ENCODE measurements at places on chromosomes 13 and 19.

GRCh38 chr13:41645331-41645730 lies 188.0 kb downstream of the RGCC start:
- no peak for DNase-seq

DNA sequence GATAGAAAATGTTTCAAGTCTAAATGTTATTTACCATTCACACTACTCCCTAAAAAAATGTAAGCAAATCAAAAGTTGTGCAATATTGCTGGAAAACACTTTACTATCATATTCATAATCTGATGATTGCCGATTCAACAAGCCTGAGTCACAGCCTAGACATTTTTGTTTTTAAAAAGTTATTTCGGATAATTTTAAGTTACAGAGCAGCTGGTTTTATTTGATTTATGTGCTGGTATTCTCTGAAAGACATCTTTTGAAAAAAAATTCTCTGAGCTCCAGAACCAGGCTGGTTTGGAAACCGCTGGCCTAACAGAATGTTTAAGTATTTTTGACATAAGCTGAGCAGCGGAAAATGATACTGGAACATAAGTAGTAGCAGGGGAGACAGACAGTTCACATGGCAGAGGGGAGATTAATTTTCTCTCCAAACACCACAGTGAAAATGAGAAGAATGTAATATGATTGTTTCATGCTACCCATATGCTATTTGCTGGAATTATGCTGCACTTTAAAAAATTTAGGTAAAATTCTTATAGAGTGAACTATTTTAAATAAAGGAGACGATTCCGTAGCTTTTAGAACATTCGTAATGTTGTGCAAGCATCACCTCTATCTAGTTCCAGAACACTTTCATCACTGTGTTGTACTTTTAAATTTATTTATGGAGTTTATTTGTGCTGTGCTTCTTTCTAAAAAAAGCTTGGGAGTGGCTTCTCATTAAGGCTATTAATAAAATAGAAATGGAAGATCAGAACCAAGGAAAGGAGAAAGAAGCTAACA lies 36.1 kb downstream of the TBC1D4 start:
- no peak for DNase-seq

- peak; percentile 40 for DNase-seq
Observed at GRCh38 chr19:11338121-11338520, 1.3 kb downstream of the RAB3D start.

- DNase-seq: no peak
Observed at GRCh38 chr13:113883921-113884804, 20.3 kb upstream of the GAS6 start.

- peak; percentile 64 for DNase-seq
Observed at GRCh38 chr13:96958286-96958891, 35.9 kb downstream of the OXGR1 start.

DNA sequence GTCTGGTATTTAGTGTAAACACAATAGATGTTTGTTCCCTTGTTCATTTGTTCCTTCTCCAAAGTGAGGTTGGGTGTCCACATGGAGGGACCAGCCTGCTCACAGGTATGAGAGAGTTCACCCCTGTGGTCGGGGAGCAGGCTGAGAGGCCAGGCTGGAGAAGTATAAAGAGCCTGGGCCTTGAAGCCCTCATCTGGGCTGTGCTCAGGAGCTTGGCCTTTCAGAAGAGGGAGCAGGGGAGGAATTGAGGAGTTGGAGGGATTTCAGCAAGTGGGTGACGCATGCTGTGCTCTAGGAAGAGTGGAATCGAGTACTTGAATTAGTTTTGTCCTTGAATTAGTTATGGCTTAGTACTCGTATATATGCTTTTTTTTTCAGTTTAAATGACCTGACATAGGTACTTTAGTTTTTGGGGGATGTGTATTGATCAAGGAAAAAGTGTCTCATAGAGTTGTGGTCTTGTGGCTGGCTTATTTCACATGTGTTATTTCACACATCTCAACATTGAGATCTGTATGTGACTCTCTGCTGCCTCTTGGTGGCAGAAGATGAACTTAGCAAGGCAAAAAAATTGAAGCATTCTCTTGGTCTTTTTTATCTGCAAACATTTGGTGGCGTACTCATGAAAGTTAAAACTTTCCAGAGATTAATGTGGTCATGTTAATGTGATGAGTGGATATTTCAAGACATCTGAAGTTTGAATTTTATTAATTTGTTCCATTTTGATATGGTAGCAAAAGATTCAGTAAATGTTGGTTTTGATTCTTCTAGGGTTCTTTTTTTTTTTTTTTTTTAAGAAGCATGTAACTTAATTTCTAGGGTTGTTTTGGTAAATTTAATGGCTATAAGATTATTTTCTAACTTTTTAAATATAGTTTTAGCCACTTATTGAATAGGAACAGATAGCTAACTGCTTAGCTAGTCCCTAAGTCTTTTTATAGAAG lies 54.3 kb downstream of the SLAIN1 start:
- peak; percentile 63 for DNase-seq

- DNase-seq: peak; percentile 93
Observed at GRCh38 chr13:35768073-35768472, 291.6 kb upstream of the MAB21L1 start.

DNA sequence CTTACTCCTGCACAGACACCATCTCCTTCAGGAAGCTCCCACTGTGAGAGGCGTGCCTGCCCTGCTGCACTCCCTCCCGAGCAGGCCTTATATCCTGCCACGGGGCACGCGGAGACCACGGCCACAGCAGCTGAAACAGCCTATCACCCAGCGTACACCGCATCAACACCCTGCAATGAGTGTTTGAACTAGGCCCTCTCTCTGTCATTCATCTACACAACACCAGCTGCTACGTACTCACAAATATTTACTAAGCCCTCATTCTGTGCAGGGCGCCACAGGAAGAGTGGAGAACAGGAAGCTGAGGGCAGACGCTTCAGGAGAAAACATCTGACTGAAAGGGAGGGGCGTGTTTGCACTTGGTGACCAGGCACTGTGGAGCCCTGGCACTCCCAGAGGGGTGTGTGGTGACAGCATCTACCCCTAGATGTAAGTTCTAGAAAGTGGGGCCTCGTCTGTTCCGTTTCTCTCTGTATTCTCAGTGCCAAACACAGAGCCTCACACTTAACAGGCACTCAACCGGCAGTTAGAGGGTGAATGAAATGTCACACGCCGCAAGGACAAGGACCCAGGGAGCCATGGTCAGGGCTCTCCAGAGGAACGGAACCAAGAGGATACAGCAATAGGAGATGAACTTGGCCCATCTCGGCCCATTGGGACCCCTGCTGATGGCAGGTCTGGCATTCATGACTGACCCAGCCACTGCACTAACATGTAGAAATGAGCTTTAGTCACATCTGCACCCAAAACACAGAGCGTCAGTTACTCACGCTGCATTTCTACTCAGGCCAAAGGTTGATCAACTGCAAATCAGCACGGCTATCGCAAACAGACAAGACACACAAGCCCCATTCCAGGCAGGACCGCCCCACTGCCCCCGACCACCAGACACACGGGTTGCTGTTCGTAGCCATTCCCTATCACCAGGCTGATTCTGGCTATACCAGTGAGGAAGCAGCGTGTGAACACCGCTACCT lies 15.7 kb downstream of the RANBP3 start:
- peak; percentile 99 for DNase-seq

DNA sequence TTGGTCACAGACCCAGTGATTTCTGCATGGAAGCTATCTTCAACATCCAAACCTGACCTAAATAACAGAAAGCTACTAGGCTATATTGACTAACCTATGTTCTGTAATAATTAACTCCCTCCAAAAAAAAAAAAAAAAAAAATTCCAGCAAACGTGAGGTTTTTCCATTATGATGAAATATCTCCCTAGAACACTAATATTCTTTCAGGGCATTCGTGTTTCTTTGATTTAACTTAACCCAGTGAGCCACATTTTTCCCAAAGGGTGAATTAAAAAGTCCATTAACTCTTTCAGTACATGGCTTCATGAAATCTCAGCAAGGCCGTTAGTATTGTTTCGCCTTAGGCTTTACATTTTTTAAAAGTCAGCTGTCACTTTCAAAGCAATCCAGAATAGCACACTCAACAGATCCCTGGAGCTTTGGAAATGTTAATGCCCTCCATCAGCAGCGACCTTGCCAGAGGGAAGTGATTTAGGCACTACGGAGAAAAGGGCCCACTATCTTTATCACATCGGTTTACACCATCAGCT lies 175.8 kb downstream of the DCT start:
- peak; percentile 48 for DNase-seq

- DNase-seq: peak; percentile 21
Observed at GRCh38 chr13:44422755-44423643, 49.4 kb downstream of the SERP2 start.

GRCh38 chr13:36712290-36712689 lies 38.5 kb downstream of the SERTM1 start:
- peak; percentile 4 for DNase-seq

GRCh38 chr13:33863188-33863789 lies 45.3 kb downstream of the RFC3 start:
- no peak for DNase-seq

GRCh38 chr13:97935071-97935470 lies 18.4 kb upstream of the IPO5 start:
- no peak for DNase-seq

GRCh38 chr13:97318532-97318931 lies 96.4 kb downstream of the MBNL2 start:
- DNase-seq: no peak

- peak; percentile 16 for DNase-seq
Observed at GRCh38 chr19:54928299-54928698, 19.0 kb downstream of the NLRP7 start.

GRCh38 chr13:109093998-109094397 lies 464.6 kb downstream of the MYO16 start:
- no peak for DNase-seq

DNA sequence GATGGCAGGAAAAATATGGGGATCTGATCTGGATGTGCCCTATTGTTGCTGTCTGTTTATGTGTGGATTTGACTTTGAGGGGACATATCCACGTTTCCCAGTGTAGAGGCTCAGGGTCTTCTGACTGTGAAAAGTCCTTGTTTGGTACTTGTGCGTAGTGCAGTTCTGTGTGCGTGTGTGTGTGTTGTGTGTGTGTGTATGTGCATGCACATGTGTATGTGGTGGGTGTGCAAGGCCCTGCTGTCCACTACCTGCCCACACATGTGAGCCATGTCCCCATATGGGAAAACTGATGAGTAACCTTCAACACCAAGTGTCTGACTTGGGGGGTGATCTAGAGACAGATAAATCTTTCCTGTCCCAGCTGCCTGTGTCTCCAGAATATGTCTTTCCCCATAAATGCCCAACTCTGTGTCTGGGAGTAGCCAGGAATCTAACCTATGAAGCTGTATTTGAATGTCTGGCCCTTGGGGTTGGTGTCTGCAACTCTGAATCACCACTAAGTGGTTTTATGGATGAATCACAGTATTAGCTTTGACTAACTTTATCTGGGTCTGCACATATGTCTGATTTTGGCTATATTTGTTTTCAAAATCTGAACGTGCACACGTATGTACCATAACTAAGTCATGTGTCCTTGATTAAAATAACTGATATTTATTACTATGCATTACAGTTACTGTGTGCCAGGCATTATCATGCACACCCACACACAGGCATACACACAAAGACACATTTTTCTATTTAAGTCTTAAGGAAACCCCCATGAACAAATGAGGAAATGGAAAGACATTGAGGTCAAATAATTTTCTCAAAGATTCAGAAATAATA lies 17.4 kb downstream of the KLK2 start:
- no peak for DNase-seq

DNA sequence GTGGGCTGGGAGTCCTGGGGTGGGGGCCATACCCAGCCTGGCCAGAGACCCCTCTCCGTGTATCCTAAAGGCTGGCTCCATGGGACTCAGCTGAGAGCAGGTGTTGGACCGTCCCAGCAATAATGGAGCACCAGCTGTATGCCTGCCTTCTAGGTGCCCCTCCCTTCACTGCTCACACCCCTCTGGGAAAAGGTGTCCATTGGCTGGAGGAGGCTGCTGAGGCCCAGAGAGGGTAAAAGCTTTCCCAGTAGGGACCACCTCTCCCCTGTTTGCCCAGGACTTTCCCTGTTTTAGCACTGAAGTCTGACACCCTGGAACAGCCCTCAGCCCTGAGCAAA lies 3.3 kb upstream of the RAX2 start:
- no peak for DNase-seq

- DNase-seq: no peak
Observed at GRCh38 chr19:6590258-6590826, 608 bp downstream of the CD70 start.

DNA sequence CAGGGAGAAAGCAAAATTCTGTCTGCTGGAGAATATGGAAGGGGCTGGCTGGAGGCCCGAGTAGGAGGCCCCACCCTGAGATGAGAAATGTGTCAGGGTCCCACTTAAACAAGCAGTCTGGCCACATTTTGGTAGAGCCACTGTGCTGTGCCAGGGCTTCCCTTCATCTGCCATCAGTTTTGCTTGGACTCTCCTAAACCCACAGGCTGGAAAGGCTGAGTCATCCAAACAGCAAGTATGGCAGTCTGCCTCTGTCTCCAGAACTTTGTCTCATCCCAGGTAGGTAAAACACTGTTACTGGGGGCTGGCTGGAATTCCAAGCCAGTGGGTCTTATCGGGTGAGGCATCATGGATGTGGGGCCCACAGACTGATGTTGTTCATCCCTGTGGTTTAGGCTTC lies 1390.6 kb downstream of the UQCRFS1 start:
- no peak for DNase-seq

DNA sequence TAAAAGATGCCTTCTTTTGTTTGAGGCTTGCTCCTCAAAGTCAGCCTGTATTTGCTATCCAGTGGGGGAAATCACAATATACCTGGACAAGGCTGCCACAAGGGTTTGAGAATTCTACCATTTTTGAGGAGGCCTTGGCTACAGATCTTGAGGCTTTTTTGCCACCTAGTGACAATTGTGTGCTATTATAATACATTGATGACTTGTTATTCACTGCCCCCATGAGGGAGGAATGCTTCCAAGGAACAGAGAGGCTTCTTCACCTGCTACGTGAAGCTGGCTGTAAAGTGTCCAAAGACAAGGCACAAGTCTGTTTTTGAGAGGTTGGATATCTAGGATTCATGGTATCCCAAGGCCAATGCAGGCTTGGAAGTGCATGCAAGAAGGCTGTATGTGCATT lies 72.5 kb downstream of the ZNF708 start:
- DNase-seq: peak; percentile 22

DNA sequence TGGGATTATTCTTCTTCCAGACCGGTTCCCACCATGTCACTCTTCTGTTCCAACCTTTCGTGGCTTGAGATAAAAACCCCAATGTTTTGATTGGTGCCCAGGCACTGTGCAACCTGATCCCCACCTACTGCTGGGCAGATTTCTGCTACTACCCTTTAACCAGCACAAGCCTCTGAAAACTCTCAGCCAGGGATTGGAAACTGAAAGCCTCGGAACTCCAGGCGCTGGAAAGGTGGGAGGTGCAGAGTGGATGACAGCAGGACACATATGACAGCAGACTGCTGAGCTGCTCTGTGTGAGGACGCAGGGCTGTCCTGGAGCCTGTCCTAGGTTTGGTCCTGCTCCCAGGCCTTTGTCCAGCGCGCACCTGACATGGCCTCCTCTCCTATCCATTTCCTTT lies 68.5 kb upstream of the GTF3A start:
- peak; percentile 3 for DNase-seq

Measured in NCI-H69 (cell line).